ENCODE measurements at places on chromosomes 3 and 15. TPM values are rescaled to one million over a fixed set of nuclear protein-coding genes. Genes with fewer than 3 reads are reported as not detected.
A peak's percentile ranks its signal among the peaks of the same experiment; 100 is the strongest.

The SLC25A38 gene
- 19.3 TPM for total RNA-seq

The ZSCAN2 gene
- 14.2 TPM for total RNA-seq

The RPP14 gene
- total RNA-seq: 17.8 TPM

DNA sequence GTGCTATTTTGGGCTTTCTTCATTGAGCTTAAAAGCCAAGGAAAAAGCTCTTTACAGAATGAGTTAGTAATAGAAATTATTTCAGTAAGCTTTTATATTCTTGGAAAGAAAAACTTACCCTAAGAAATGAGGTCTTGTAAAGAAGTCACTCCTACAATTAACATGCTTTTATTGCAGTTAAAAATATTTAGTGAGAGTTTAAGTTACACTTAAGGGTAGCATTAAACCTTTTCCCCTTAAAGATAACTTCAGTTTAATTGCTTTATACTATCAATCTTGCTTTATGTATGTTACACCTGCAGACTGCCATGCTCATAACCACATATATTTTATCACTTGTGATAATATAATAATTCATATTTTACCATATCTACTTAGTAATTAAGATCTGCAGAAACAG, 426.2 kb downstream of the PLCL2 start:
- no peaks in the 10 kb centered on the region for H3K4me1 ChIP-seq
- no peak for DNase-seq
- H3K27ac ChIP-seq: no peak overlapping the region
- H3K36me3 ChIP-seq: no peaks in the 10 kb centered on the region
- H3K27me3 ChIP-seq: no peaks in the 10 kb centered on the region

DNA sequence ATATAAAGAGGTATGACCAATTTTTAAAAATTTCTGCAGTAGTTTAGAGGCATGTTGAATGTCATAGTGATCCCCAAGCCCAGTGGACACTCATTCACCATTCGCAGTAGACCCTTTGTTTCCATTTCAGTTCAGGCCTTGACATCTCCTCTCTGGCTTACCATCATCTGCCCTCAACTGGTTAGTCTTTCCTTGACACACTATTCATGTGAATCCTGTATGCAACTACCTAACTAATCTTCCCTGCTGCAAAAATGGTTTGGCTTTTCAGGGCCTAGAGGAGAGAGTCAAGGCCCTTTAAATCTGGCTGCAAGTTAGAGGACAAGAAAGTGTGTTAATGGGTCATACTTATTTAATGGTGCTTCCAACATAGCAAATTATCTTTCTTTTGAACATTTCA, 10.9 kb downstream of the APH1B start:
- H3K27me3 ChIP-seq: no peaks in the 10 kb centered on the region
- H3K36me3 ChIP-seq: no peaks in the 10 kb centered on the region
- no peak overlapping the region for H3K27ac ChIP-seq

DNA sequence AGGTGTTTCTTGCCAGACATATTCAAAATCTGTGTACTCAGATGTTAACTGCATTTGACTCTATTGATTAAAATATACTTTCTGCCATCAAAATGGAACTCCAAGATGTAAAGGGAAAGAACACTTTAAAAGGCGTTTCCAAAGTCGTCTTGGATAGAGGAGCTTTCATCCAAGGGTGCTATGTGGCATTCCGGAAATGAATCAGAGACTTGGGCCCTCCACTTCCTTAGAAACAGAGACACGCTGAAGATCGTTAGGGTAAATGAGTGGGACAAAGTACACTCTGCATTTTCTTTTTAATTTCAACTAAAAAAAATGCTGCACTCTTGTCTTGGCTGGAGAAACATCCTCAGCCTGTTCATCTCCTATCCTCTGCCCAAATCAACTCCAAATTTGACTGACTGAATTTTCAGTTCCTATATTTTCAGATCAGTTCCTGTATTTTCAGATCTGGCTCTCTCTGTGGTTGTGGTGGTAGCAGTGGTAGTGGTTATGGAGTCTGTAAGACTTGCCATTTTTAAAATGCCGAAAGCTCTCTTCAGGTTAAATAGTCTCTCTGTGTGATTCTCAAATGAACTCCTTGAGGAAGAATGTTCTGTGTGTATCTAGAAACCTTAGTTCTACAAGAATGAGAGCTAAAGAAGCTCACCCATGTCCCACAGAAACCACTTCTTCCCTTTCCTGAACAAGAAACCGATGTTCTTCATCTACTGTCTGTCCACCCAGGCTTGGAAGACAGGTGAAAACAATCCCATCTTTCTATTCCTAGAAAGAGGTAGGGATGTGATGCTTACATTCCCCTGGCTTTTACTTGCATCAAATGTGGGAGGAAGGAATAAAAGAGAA, 156.8 kb upstream of the ICE2 start:
- H3K4me3 ChIP-seq: no peak overlapping the region
- no peak overlapping the region for H3K27ac ChIP-seq
- no peaks in the 10 kb centered on the region for H3K27me3 ChIP-seq
- DNase-seq: no peak
- H3K4me1 ChIP-seq: no peaks in the 10 kb centered on the region

- H3K4me1 ChIP-seq: peaks cover 26% of the 10 kb centered on the region
- H3K36me3 ChIP-seq: no peaks in the 10 kb centered on the region
- peak overlapping the region; percentile 3 for H3K4me3 ChIP-seq
- H3K27me3 ChIP-seq: no peaks in the 10 kb centered on the region
- DNase-seq: peak; percentile 63
- peak overlapping the region; percentile 86 for H3K27ac ChIP-seq
Measured at GRCh38 chr3:43497422-43497821, 124.4 kb downstream of the ANO10 start.

DNA sequence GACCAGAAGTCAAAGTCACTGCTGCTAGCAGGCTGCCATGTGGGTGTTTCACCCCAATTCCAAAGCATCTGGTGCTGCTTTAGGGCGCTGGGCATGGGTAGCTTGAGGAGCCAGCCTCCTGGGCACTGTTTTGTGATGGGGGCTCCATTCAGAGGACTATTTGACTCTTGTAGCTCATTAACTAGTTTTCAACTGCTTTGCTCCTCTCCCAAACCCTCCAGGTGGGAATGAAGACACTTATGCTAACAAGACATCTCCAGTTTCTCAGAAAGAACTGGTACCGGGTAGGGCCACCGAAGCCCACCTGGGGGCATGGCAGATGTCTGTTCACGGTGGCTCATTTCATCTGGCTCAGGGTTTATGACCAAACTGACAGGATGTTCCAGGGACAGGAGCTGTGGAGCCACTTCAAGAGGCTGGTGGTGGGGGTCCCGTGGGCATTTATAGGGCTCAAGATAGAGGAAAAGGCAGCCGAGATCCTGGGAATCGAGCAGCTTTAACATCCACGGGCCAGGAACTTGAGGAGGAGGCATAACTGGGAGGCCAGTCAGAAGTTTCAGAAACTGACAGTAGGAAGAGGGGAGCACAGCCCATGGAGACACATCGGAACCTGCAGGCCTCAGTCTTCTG, 17.7 kb downstream of the AMOTL2 start:
- no peaks in the 10 kb centered on the region for H3K4me1 ChIP-seq
- no peak overlapping the region for H3K27ac ChIP-seq
- no peak overlapping the region for H3K4me3 ChIP-seq
- no peak for DNase-seq
- H3K36me3 ChIP-seq: peaks cover 4% of the 10 kb centered on the region

- H3K27ac ChIP-seq: no peak overlapping the region
- peaks cover 7% of the 10 kb centered on the region for H3K4me1 ChIP-seq
- no peak overlapping the region for H3K4me3 ChIP-seq
- H3K36me3 ChIP-seq: no peaks in the 10 kb centered on the region
- DNase-seq: no peak
Measured at GRCh38 chr3:56904552-56905215, 102.9 kb upstream of the ARHGEF3 start.

DNA sequence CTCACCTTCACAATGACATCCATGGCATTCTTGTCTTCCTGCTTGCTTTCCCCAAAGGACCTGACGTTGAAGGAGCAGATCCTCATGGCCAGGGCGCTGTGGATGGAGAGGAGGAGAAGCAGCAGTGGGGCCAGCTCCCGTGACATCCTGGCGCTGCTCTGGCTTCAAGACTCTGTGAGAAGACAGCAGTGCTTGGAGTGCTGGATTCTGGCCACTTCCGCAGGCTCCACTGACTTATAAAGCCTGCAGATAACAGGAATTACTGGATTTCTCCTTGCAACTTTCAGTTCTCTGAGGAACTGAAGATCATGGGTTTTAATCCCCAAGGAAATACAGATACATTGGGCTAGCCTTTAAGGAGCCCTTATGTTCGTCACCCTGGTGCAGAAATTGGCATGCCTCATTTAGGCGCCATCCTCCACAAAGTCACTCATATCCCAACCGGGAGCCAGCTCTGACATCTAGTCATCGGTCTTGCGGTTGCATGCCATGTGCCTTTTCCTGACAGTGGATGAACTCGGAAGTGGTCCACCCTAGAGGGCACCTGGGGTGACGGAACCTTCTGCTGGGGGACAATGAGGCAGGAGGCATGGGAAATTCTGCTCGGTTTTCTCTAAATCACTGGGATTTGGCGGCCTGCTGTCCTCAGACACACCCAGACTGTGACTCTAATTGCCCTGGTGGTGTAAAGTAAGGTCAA, at the start of gene DNASE1L3:
Gene DNASE1L3 (minus strand): TSS at position 212 of the 700 bp plus-strand sequence. CDS start 66 bp downstream, at position 146.
- no peak within 1 kb of the TSS for H3K27ac ChIP-seq
- no peaks in the 10 kb centered on the region for H3K27me3 ChIP-seq
- DNase-seq: no peak
- H3K36me3 ChIP-seq: no peaks in the 10 kb centered on the region

DNA sequence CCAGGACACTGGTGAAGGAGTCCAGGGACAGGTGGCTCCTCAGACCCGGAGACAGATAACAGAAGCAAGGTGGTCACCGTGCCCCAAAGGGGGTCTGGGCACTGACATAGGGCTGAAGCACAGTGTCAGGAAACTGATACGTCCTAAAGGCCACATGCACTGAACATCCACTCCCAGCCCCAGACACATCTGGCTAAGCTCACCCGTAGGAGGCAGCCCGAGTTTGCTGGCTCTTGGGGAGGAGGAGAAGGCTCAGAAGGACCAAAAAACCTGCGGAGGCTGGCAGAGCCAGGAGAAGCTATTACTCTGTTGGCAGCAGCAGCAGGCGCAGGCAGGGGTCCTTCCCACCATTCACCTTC, 1.2 kb downstream of the CACNA2D2 start:
- no peaks in the 10 kb centered on the region for H3K36me3 ChIP-seq
- H3K27me3 ChIP-seq: peaks cover 38% of the 10 kb centered on the region
- H3K4me1 ChIP-seq: peaks cover 15% of the 10 kb centered on the region
- peak; percentile 24 for DNase-seq
- H3K27ac ChIP-seq: no peak overlapping the region
- peak overlapping the region; percentile 84 for H3K4me3 ChIP-seq

DNA sequence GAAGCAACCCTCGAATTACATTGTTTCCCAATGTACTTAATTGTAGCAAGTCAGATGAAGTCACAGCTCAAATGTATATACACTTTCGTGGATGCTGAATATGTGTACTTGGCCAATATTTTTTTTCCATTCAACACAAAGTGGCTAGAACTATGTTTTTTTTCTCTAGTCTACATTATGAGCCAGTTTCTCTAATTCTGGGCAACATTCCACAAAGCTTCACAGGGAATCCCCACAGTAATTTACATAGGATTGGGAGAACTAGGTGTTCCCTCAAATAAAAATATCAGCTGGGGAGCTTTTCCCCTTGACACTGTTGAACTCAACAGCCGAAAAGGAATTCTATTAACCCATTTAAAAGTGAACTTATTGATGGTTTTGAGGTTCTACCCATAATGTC, 493.1 kb downstream of the MECOM start:
- peaks cover 23% of the 10 kb centered on the region for H3K4me1 ChIP-seq
- H3K27me3 ChIP-seq: no peaks in the 10 kb centered on the region
- H3K36me3 ChIP-seq: no peaks in the 10 kb centered on the region
- H3K27ac ChIP-seq: no peak overlapping the region
- no peak overlapping the region for H3K4me3 ChIP-seq
- no peak for DNase-seq

- no peaks in the 10 kb centered on the region for H3K27me3 ChIP-seq
- peaks cover 2% of the 10 kb centered on the region for H3K4me1 ChIP-seq
- no peaks in the 10 kb centered on the region for H3K36me3 ChIP-seq
- H3K4me3 ChIP-seq: no peak overlapping the region
- H3K27ac ChIP-seq: no peak overlapping the region
Measured at GRCh38 chr3:59451800-59452746, 402.2 kb upstream of the CFAP20DC start.

DNA sequence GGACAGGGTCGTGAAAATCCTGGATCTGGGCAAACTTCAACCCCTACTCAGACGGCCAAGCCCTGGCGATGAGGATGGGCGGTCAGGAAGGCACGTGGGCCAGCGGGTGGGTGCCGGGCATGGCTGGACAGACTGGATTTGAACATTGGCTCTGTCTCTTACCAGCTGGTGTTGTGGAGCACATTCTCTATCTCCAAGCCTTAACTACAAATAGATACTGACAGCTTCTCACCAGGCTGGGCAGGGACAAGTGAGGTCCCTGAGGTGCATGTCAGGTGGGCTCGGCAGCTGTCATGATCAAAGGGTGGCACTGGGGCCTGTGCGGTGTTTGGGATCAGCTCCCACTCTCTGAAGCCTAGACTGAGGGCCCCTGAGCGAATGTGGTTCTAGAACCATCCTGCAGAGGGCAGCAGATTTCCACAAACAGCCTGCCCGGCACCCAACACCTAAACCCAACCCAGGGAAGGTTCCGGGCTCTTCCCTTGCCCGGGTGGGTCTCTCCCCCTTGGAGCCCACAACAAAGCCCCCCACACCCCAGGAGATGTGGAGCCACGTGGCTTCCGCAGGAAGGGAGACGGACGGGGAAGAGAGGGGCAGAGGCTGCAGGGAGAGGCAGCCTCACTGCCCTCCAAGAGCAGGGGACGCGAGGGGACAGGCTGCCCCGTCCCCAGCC, 58.4 kb downstream of the RGMA start:
- no peaks in the 10 kb centered on the region for H3K36me3 ChIP-seq
- no peaks in the 10 kb centered on the region for H3K27me3 ChIP-seq
- H3K4me1 ChIP-seq: peaks cover 8% of the 10 kb centered on the region
- H3K4me3 ChIP-seq: no peak overlapping the region
- DNase-seq: peak; percentile 78
- H3K27ac ChIP-seq: peak overlapping the region; percentile 18

DNA sequence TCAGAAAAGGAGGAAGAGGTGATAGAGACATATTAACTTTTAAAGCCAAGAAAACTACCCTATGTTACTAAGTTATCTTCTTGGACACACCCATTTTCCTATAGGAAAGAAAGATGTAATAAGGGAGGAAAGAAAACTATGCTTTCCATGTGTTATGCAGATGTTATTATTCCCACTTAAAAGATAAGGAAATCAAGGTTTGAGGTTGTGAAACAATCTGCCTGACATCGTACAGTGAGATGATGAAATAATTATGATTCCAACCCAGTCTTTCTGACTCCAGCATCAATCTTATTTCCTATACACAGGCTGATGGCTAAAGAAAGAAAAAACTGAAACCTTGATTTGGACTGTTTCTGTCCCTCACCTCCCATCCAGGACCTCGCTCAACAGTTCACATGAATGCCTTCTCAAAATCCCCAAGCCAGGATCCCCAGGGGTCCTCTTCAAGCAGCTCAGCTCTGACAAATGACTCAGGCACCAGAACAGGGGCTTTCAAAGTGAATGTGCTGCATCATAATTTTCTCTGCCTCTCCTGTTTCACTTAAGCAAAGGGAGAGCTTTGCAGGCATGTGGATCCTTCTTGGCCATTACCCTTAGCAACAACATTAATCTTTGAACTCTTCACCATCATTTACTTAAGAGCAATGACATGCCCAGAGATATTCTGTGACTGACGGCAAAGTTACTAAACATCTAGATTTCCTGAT, 12.4 kb upstream of the EID1 start:
- H3K4me1 ChIP-seq: peaks cover 34% of the 10 kb centered on the region
- no peaks in the 10 kb centered on the region for H3K27me3 ChIP-seq
- DNase-seq: peak; percentile 62
